ENCODE measurements at places on chromosomes 1 and 21. TPM values are rescaled to one million over a fixed set of nuclear protein-coding genes. Genes with fewer than 3 reads are reported as not detected.

GRCh38 chr1:90707363-90707710 is 9.8 kb downstream of the BARHL2 start:
- peak; percentile 75 for DNase-seq
- H3K27ac ChIP-seq = no peak overlapping the region
- peaks cover 88% of the 10 kb centered on the region for H3K27me3 ChIP-seq
- peak overlapping the region; percentile 65 for H3K4me3 ChIP-seq

GRCh38 chr1:39406533-39407450 is 84.6 kb upstream of the BMP8A start:
- no peak for DNase-seq
- peak overlapping the region; percentile 95 for H3K4me3 ChIP-seq
- peaks cover 53% of the 10 kb centered on the region for H3K4me1 ChIP-seq
- H3K36me3 ChIP-seq = peaks cover 54% of the 10 kb centered on the region
- H3K27ac ChIP-seq = peak overlapping the region; percentile 93

DNA sequence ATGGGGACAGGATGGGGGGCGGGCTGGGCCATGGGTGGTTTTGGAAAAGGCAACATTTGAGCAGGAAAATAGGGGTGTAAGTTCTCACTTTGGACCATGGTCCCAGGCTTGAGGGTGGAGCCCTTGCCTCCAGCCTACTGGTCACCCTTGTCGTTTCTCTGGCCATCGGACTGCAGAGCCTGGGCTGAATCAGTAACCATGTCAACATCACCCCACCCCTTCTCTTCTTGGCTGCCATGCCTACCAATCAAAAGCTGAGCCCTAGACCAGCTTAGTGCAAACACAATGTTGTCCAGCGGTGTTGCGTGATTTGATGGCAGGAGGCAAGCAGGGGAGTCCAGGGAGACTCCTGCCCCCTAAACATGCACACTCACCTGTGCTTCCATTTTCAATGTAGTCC is 231.0 kb upstream of the KAZN start:
- no peaks in the 10 kb centered on the region for H3K36me3 ChIP-seq
- H3K27me3 ChIP-seq = no peaks in the 10 kb centered on the region
- no peak overlapping the region for H3K4me3 ChIP-seq
- H3K27ac ChIP-seq = no peak overlapping the region
- no peaks in the 10 kb centered on the region for H3K4me1 ChIP-seq
- DNase-seq = no peak

GRCh38 chr1:226784081-226785049 is 45.3 kb upstream of the ITPKB start:
- H3K36me3 ChIP-seq = no peaks in the 10 kb centered on the region
- peaks cover 36% of the 10 kb centered on the region for H3K27me3 ChIP-seq
- no peak overlapping the region for H3K27ac ChIP-seq
- DNase-seq = no peak

GRCh38 chr1:194252199-194252598 is 1065.8 kb upstream of the B3GALT2 start:
- DNase-seq = no peak
- no peak overlapping the region for H3K27ac ChIP-seq
- no peaks in the 10 kb centered on the region for H3K27me3 ChIP-seq
- H3K36me3 ChIP-seq = no peaks in the 10 kb centered on the region
- peaks cover 13% of the 10 kb centered on the region for H3K4me1 ChIP-seq

DNA sequence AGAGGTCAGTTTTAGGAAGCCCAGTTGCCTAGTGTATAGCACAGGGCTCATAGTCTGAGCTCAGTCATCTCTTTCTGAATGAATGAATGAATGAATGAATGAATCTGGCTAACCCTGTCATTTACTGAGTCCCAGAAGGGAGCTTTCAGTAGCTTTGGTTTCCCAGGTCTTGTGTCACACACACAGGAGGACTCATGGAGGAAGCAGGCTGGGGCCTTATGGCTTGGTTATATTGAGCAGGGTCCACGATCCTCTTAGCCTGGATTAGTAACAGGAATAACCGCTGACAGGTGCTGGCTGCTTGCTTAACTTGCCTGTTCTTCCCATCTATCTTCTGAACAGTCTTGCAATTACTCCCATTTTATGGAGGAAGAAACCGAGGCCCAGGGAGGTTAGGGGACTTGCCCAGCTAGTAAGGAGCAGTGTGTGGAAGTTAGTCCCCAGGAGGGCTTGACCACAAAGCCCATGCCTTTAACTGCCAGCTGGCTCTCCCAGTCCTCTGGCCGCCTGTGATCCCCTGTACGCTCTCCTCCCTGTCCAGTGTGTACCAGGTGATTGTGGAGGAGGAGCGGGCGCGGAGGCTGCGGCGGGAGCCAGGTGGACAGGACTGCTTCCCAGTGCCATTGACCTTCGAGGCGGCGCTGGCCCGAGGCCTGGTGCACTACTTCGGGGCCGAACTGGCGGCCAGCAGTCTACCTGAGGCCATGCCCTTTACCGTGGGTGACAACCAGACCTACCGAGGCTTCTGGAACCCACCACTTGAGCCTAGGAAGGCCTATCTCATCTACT is 46.0 kb downstream of the PTPRU start:
- H3K4me1 ChIP-seq = peaks cover 13% of the 10 kb centered on the region
- H3K4me3 ChIP-seq = no peak overlapping the region
- DNase-seq = no peak
- peaks cover 5% of the 10 kb centered on the region for H3K36me3 ChIP-seq
- no peaks in the 10 kb centered on the region for H3K27me3 ChIP-seq

- H3K36me3 ChIP-seq = peaks cover 56% of the 10 kb centered on the region
- no peaks in the 10 kb centered on the region for H3K4me1 ChIP-seq
- peak overlapping the region; percentile 80 for H3K4me3 ChIP-seq
- no peak for DNase-seq
Observed at GRCh38 chr1:10399444-10399941, 629 bp downstream of the PGD start.

GRCh38 chr1:232404981-232405731 is 224.8 kb downstream of the SIPA1L2 start:
- no peaks in the 10 kb centered on the region for H3K27me3 ChIP-seq
- H3K4me3 ChIP-seq = no peak overlapping the region
- H3K36me3 ChIP-seq = no peaks in the 10 kb centered on the region
- H3K27ac ChIP-seq = no peak overlapping the region
- DNase-seq = no peak

DNA sequence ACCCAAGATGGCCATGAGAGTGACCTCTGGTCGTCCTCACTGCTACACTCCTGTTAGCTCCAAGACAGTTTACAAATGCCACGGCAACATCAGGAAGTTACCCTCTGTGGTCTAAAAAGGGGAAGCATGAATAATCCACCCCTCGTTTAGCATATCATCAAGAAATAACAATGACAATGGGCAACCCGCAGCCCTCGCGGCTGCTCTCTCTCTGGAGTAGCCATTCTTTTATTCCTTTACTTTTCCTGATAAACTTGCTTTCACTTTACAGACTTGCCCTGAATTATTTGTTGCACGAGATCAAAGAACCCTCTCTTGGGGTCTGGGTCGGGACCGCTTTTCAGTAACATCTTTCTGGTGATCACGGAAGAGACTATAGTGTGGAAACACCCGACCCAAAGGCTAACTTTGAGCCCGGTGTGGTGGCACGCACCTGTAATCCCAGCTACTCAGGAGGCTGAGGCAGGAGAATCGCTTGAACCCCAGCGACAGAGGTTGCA is 19.8 kb upstream of the COX20 start:
- no peaks in the 10 kb centered on the region for H3K36me3 ChIP-seq
- no peaks in the 10 kb centered on the region for H3K4me1 ChIP-seq
- peaks cover 10% of the 10 kb centered on the region for H3K27me3 ChIP-seq
- H3K27ac ChIP-seq = no peak overlapping the region
- H3K4me3 ChIP-seq = no peak overlapping the region

DNA sequence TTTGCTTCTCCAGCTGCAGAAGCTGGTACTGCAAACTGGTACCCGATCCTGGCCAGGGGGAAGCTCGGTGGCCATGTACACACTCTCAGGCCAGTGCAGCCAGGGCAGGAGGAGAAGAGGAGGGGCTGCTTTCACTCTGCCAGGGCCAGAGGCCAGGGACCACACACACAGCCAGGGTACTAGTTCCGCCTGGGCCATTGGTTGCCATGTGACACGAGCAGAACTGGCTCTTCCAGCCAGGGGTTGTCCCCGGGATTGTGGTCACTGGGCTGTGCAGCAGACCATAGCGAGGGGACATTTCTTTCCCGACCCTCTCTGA is 3.7 kb upstream of the SHISAL2A start:
- H3K27me3 ChIP-seq = peaks cover 30% of the 10 kb centered on the region
- no peak overlapping the region for H3K27ac ChIP-seq
- no peaks in the 10 kb centered on the region for H3K4me1 ChIP-seq
- DNase-seq = peak; percentile 8

- H3K36me3 ChIP-seq = no peaks in the 10 kb centered on the region
- no peaks in the 10 kb centered on the region for H3K27me3 ChIP-seq
- DNase-seq = no peak
Observed at GRCh38 chr1:178690496-178690895, 34.5 kb upstream of the RALGPS2 start.

GRCh38 chr1:23497777-23498439 is 13.9 kb upstream of the ASAP3 start:
- no peak for DNase-seq
- H3K4me1 ChIP-seq = no peaks in the 10 kb centered on the region
- no peak overlapping the region for H3K27ac ChIP-seq
- H3K4me3 ChIP-seq = no peak overlapping the region

GRCh38 chr1:225413708-225414375 is 14.0 kb downstream of the LBR start:
- no peak overlapping the region for H3K4me3 ChIP-seq
- H3K27me3 ChIP-seq = no peaks in the 10 kb centered on the region
- peaks cover 78% of the 10 kb centered on the region for H3K36me3 ChIP-seq

- peaks cover 85% of the 10 kb centered on the region for H3K36me3 ChIP-seq
- no peaks in the 10 kb centered on the region for H3K27me3 ChIP-seq
- no peak overlapping the region for H3K27ac ChIP-seq
- no peak overlapping the region for H3K4me3 ChIP-seq
- no peak for DNase-seq
Observed at GRCh38 chr1:151235235-151235634, 19.3 kb upstream of the PSMD4 start.

DNA sequence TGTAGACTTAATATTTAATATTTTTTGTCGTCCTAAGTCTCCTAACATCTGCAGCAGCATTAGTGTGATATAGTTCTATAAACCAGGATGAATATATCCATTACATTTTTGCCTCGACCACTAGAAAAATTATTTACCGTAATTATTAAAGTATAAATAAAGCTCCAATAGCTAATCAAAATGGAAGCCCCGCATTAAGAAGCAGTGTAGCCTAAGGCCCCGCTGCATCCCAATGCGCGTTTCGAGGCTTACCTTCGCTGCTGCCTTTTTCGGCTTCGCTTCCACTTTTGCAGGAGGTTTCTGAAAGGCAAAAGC is 891 bp downstream of the HMGN1 start:
- H3K4me1 ChIP-seq = peaks cover 34% of the 10 kb centered on the region
- no peaks in the 10 kb centered on the region for H3K27me3 ChIP-seq
- peak; percentile 3 for DNase-seq
- peaks cover 61% of the 10 kb centered on the region for H3K36me3 ChIP-seq
- H3K4me3 ChIP-seq = peak overlapping the region; percentile 72
- peak overlapping the region; percentile 36 for H3K27ac ChIP-seq

- no peak overlapping the region for H3K27ac ChIP-seq
- no peak overlapping the region for H3K4me3 ChIP-seq
- no peaks in the 10 kb centered on the region for H3K36me3 ChIP-seq
- peaks cover 6% of the 10 kb centered on the region for H3K27me3 ChIP-seq
- no peaks in the 10 kb centered on the region for H3K4me1 ChIP-seq
Observed at GRCh38 chr21:43270800-43271301, 102.0 kb downstream of the CRYAA start.

DNA sequence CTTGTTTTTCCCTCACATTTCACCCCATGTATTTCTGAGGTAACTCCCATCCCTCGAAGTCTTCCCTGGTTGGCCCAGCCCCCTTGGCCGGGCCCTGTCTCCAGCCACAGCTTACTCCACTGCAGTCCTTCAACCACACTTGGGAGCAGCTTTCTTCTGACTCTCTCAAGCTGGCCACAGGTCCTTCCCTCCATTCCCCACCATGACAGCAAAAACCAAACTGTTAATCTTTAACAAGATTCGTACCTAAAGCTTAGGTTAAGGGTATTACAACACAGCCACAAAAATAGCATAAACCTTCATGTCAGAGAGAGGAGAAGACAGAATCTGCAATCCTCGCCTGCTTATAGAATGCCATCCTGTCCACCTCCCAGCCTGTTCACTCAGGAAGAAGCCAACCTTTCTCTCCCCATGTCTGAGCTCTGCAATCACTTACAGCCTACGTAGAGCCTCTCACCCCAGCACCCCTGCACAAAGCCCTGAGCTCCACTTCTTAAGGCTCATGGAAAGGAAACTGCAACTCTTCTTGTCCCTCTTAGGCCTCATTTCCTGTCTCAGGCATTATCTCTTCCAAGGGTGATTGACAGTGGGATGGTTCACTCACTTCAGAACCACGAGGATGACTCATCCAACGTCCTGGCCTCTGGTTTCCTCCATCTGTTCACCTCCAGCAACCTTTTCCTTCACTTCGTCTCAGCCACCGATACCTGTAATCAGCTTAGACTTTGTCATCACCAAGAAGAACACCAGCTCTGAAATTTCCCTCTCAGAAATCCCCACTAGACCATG is 72.8 kb downstream of the CD2 start:
- peak overlapping the region; percentile 67 for H3K27ac ChIP-seq
- peaks cover 24% of the 10 kb centered on the region for H3K4me1 ChIP-seq
- H3K36me3 ChIP-seq = no peaks in the 10 kb centered on the region
- H3K4me3 ChIP-seq = no peak overlapping the region

- H3K4me1 ChIP-seq = peaks cover 36% of the 10 kb centered on the region
- peaks cover 26% of the 10 kb centered on the region for H3K36me3 ChIP-seq
- H3K27ac ChIP-seq = peak overlapping the region; percentile 93
- no peak for DNase-seq
- H3K4me3 ChIP-seq = peak overlapping the region; percentile 84
- no peaks in the 10 kb centered on the region for H3K27me3 ChIP-seq
Observed at GRCh38 chr1:248825573-248825908, 174 bp downstream of the SH3BP5L start.

DNA sequence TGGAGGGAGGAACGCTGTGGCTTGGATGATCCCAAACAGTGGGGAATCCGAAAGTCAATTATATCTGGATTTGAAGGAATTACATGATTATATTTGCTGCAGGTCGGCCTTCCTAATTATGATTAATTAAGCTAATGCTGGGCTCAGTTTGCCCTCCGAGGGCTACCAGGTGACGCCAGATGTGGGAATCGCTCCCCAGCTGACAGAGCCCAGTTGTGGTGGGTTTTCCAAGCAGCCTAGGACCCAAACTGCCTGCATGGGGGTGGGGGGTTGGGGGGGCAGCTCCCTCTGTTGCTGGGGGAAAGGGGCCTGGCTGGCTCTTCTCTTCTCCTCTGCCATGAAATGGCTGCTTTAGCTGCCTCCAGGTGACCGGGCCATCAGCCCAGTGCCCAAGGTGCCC is 147.6 kb upstream of the C1orf174 start:
- H3K4me3 ChIP-seq = no peak overlapping the region
- peaks cover 56% of the 10 kb centered on the region for H3K27me3 ChIP-seq
- no peaks in the 10 kb centered on the region for H3K4me1 ChIP-seq
- H3K36me3 ChIP-seq = no peaks in the 10 kb centered on the region
- DNase-seq = no peak

Gene TLR5
- total RNA-seq = 17.3 TPM

Gene CYP4B1
- total RNA-seq = 1.2 TPM

Gene PLEKHA6
- 94.9 TPM for total RNA-seq

Gene NFYC
- total RNA-seq = 66.0 TPM

Gene FLVCR1
- 26.0 TPM for total RNA-seq

Gene OR2T33
- not detected for total RNA-seq

Gene TOMM40L
- total RNA-seq = 14.1 TPM

Gene IGSF9
- 7.5 TPM for total RNA-seq

Gene CELA3A
- not detected for total RNA-seq

Gene AMY1B
- not detected for total RNA-seq
